ENCODE measurements at places on chromosomes 3 and 15.

- DNase-seq = no peak
Observed at GRCh38 chr15:100645671-100646070, 43.3 kb downstream of the ASB7 start.

- no peak for DNase-seq
Observed at GRCh38 chr3:146974001-146974400, 368.9 kb upstream of the PLSCR5 start.

DNA sequence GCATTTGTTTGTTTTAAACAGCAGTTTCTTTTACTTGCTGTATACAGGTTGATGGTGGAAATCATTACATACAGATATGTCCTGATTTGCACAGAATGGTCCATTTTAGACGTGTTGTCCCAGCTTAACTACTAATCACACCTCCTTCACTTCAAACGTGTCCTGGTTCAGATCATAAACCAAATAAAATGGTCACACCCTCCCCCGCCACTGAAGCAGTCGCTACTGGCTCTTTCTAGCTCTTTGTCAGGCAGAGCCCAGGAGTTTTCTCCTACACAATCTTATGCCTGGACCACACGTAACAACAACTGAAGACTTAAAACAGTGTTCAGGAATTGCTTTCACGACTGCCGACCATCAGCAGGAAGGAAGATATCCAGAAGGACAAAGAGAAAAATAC is 73.6 kb downstream of the MESD start:
- DNase-seq = no peak

GRCh38 chr3:72492240-72492639 is 356.0 kb downstream of the SHQ1 start:
- peak; percentile 81 for DNase-seq

- DNase-seq = no peak
Observed at GRCh38 chr15:91854639-91854990, 1.1 kb downstream of the SLCO3A1 start.

- no peak for DNase-seq
Observed at GRCh38 chr3:126573492-126574117, 14.9 kb upstream of the C3orf22 start.

- no peak for DNase-seq
Observed at GRCh38 chr3:75176937-75177336, 487.2 kb upstream of the FRG2C start.

DNA sequence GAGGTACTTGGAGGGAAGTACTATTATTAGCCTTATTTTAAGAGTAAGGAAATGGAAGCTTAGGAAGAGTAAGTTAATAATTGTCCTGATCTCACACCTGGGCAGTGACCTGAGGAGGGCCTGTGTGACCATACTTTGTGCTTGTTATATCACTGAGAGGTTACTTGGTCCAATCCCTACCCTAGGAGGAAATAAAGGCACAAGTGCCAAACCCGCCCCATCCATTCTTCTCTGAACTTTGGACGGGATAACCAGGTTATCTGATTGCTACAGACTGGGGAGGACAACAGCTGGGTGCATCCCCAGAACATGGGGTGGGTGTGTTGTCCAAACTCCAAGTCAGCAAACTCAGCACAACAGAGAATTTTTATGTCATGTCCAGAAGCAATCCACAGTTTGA is 77.7 kb upstream of the NR2E3 start:
- no peak for DNase-seq

DNA sequence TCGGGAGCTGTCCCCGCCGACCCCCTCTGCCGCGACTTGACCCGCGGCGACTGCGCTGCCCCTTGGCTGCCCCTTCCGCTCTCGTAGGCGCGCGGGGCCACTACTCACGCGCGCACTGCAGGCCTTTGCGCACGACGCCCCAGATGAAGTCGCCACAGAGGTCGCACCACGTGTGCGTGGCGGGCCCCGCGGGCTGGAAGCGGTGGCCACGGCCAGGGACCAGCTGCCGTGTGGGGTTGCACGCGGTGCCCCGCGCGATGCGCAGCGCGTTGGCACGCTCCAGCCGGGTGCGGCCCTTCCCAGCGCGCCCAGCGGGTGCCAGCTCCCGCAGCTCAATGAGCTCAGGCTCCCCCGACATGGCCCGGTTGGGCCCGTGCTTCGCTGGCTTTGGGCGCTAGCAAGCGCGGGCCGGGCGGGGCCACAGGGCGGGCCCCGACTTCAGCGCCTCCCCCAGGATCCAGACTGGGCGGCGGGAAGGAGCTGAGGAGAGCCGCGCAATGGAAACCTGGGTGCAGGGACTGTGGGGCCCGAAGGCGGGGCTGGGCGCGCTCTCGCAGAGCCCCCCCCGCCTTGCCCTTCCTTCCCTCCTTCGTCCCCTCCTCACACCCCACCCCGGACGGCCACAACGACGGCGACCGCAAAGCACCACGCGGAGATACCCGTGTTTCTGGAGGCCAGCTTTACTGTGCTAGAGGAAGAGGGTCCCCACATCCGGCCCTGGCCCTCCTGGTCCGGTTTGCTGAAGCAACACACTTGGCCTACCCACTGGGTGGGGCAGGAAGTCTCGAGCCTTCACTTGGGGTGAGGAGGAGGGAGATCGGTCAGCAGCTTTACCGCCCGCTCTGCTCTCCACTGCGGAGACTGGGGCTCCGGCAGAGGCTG is at the start of gene RASSF1:
Gene RASSF1 (minus strand): TSS at position 389 of the 882 bp plus-strand sequence. CDS start 31 bp downstream, at position 358.
- no peak for DNase-seq

- no peak for DNase-seq
Observed at GRCh38 chr3:152083135-152083534, 185.6 kb upstream of the MBNL1 start.

- DNase-seq = no peak
Observed at GRCh38 chr3:108863799-108864135, 41.2 kb downstream of the TRAT1 start.

DNA sequence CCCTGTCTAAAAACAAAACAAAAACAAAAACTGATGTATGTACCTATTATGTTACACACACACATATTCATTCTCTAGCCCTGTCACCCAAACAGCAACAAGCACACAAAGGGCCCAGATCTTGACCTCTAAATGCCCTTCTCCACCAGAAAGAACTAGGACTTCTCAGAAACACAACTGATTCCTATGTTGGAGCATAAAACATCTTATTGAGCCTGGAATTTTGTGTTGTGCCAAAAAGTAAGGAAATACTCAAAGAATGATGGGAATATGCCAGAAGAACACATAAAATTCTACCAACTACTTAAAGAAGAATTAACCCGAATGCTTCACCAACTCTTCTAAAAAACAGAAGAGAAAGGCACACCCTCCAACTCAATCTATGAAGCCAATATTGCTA is 66.7 kb upstream of the OCA2 start:
- no peak for DNase-seq

- DNase-seq = no peak
Observed at GRCh38 chr15:67389975-67390374, 131.0 kb upstream of the C15orf61 start.

GRCh38 chr3:167450675-167451074 is 23.2 kb downstream of the SERPINI2 start:
- DNase-seq = no peak

GRCh38 chr15:60949039-60949977 is 279.8 kb downstream of the RORA start:
- no peak for DNase-seq
